ENCODE measurements at places on chromosomes 4 and X. TPM values are rescaled to one million over a fixed set of nuclear protein-coding genes. Genes with fewer than 3 reads are reported as not detected.

PNPLA4 gene
- 5.5 TPM for polyA plus RNA-seq

TRPC5OS gene
- 0.38 TPM for polyA plus RNA-seq

ZNF185 gene
- polyA plus RNA-seq, result 4.8 TPM

F8A3 gene
- polyA plus RNA-seq, result not detected

CFP gene
- 12.0 TPM for polyA plus RNA-seq

MFAP3L gene
- 3.7 TPM for polyA plus RNA-seq

RGN gene
- polyA plus RNA-seq, result 487 TPM

STARD8 gene
- polyA plus RNA-seq, result 3.6 TPM

SLC9B1 gene
- polyA plus RNA-seq, result 2.1 TPM

CSAG1 gene
- not detected for polyA plus RNA-seq

FAT1 gene
- 1.4 TPM for polyA plus RNA-seq

RTL3 gene
- polyA plus RNA-seq, result 0.03 TPM

DNA sequence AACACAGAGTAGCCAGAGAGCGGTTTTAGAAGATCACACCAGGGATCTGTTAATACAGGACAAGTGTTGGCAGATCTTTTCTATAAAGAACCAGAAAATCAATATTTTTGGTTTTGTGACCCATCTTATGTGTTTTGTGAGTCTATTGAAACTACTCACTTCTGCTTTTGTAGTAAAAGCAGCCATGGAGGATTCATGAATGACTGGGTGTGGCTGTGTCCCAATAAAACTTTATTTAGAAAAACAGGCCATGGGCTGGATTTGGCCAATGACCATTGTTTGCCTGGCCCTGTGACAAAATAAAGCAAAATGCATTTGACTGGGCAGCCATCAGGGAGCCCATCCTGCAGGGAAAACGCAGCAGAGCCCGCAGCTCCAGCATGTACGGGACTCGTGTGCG is 99.9 kb upstream of the ADRA2C start:
- H3K27ac ChIP-seq, result no peak overlapping the region
- H3K4me3 ChIP-seq, result no peak overlapping the region
- no peaks in the 10 kb centered on the region for H3K36me3 ChIP-seq
- H3K4me1 ChIP-seq, result no peaks in the 10 kb centered on the region

- no peak for DNase-seq
- H3K36me3 ChIP-seq, result no peaks in the 10 kb centered on the region
- H3K4me3 ChIP-seq, result no peak overlapping the region
- H3K4me1 ChIP-seq, result peaks cover 28% of the 10 kb centered on the region
- H3K27ac ChIP-seq, result no peak overlapping the region
Observed at GRCh38 chr4:924107-925096, 7.7 kb downstream of the GAK start.

DNA sequence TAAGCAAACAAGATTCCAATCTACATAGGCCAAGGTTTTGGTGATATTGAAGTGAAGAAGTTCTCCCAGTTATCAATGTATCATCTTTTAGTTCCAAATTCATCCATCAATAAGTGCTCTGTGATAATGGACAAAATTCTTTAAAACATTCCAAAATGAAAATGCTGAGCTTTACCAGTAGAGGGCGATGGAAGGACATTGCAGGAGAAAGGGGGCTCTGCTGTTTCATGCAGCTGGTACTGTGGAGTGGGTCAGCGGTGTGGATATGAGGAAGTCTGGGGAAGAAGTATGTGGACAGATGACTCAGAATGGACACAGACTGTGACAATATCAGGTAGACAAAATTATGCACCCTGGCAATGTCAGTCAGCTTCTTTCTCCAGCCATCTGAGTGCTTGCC is 46.6 kb upstream of the HS6ST2 start:
- H3K4me3 ChIP-seq, result no peak overlapping the region
- no peak for DNase-seq
- no peaks in the 10 kb centered on the region for H3K4me1 ChIP-seq
- H3K27ac ChIP-seq, result no peak overlapping the region

DNA sequence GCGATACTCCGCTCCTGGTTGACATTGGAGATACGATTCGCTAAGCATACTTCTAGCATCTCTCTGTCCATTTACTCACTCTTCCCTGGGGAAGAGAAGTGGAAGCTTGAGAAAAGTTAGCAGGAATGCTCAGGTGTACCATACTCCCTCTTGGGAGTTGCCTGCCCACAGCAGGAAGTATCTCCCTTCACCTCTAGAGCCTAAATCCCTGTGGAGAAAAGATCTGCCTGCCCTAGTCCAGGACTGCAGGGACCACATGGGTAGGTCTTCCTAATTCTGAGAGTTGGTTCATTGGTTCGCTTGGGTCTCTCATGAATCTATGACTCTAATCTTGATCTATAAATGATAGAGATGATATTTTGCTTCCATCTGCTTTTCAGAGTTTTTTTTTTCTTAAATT is 26.3 kb upstream of the MAPK10 start:
- no peaks in the 10 kb centered on the region for H3K36me3 ChIP-seq
- no peak overlapping the region for H3K4me3 ChIP-seq
- DNase-seq, result no peak
- no peaks in the 10 kb centered on the region for H3K27me3 ChIP-seq

DNA sequence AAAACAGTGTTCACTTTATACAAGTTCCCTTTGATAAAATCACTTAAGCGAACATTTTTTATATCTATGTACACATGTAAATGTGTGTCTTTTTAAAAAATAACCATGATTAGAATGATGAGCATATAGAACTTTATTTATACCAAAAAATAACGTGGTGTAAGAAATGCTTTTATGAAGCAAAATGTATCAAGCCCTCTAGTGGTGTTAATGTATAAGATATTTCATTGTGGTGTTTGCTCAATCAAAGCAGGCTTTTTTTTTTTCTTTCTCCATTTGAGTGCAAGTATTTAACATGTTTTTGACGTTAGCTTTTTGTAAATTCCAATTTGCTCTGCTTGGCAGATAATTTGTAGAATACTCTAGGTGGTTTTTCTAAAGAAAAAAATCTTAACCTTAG is 2092.4 kb upstream of the TENM3 start:
- no peaks in the 10 kb centered on the region for H3K36me3 ChIP-seq
- H3K27ac ChIP-seq, result no peak overlapping the region
- peaks cover 4% of the 10 kb centered on the region for H3K4me1 ChIP-seq
- H3K4me3 ChIP-seq, result no peak overlapping the region

DNA sequence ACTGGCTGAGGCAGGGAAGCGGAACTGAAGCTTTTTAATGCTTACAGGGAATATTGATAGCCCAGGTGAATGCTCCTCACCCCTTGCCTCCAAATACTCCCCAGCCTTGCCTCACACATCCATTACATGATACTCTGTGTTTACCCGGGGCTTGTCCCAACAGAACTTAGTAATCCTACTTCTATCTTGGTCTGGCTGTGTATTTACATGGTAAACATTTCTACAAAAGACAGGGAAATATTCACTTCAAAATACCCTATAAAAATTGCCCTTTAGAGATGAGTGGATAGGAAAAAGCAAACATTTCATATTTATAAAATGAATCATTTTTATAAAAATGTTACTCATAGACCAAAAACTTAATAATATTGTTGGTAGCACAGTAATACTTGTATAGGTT is 120.1 kb downstream of the NHS start:
- H3K27ac ChIP-seq, result no peak overlapping the region
- H3K4me3 ChIP-seq, result no peak overlapping the region
- DNase-seq, result no peak
- no peaks in the 10 kb centered on the region for H3K36me3 ChIP-seq
- no peaks in the 10 kb centered on the region for H3K27me3 ChIP-seq
- H3K4me1 ChIP-seq, result no peaks in the 10 kb centered on the region

GRCh38 chr4:185071236-185071811 is 53.0 kb downstream of the HELT start:
- no peak for DNase-seq
- H3K4me3 ChIP-seq, result no peak overlapping the region
- no peaks in the 10 kb centered on the region for H3K36me3 ChIP-seq
- H3K27ac ChIP-seq, result no peak overlapping the region
- H3K4me1 ChIP-seq, result no peaks in the 10 kb centered on the region

GRCh38 chr4:121428721-121429120 is 47.9 kb upstream of the QRFPR start:
- H3K27me3 ChIP-seq, result no peaks in the 10 kb centered on the region
- H3K36me3 ChIP-seq, result no peaks in the 10 kb centered on the region
- no peak overlapping the region for H3K4me3 ChIP-seq
- no peaks in the 10 kb centered on the region for H3K4me1 ChIP-seq
- DNase-seq, result no peak

GRCh38 chr4:2079926-2080325 is 20.8 kb downstream of the NAT8L start:
- no peak overlapping the region for H3K4me3 ChIP-seq
- no peaks in the 10 kb centered on the region for H3K4me1 ChIP-seq
- no peak overlapping the region for H3K27ac ChIP-seq
- H3K36me3 ChIP-seq, result no peaks in the 10 kb centered on the region
- no peaks in the 10 kb centered on the region for H3K27me3 ChIP-seq
- DNase-seq, result no peak

- H3K4me1 ChIP-seq, result no peaks in the 10 kb centered on the region
- H3K4me3 ChIP-seq, result no peak overlapping the region
- no peak overlapping the region for H3K27ac ChIP-seq
- peak; percentile 65 for DNase-seq
- no peaks in the 10 kb centered on the region for H3K27me3 ChIP-seq
Observed at GRCh38 chr4:129362691-129363274, 266.8 kb downstream of the C4orf33 start.

DNA sequence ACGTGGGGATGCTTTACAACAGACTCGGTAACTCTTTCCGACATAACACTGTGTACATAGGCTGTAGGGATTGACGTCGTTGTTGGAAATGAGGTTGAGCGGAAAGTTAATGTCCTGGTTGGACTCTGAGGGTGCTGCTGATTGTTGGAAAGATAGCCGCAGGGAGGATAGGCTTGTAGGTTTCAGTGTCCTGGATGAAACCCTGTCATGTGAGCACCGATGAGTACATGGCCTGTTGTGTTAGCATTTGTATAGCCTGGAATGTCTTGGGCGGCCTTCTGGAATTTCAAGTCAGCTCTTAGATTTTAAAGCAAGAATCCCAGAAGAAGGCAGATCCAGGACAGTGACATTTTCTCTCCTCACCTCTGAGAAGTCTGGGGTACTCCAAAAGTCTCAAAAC is 63.3 kb downstream of the TBC1D14 start:
- peaks cover 14% of the 10 kb centered on the region for H3K4me1 ChIP-seq
- no peaks in the 10 kb centered on the region for H3K27me3 ChIP-seq
- H3K27ac ChIP-seq, result no peak overlapping the region
- no peaks in the 10 kb centered on the region for H3K36me3 ChIP-seq
- no peak overlapping the region for H3K4me3 ChIP-seq
- DNase-seq, result no peak

DNA sequence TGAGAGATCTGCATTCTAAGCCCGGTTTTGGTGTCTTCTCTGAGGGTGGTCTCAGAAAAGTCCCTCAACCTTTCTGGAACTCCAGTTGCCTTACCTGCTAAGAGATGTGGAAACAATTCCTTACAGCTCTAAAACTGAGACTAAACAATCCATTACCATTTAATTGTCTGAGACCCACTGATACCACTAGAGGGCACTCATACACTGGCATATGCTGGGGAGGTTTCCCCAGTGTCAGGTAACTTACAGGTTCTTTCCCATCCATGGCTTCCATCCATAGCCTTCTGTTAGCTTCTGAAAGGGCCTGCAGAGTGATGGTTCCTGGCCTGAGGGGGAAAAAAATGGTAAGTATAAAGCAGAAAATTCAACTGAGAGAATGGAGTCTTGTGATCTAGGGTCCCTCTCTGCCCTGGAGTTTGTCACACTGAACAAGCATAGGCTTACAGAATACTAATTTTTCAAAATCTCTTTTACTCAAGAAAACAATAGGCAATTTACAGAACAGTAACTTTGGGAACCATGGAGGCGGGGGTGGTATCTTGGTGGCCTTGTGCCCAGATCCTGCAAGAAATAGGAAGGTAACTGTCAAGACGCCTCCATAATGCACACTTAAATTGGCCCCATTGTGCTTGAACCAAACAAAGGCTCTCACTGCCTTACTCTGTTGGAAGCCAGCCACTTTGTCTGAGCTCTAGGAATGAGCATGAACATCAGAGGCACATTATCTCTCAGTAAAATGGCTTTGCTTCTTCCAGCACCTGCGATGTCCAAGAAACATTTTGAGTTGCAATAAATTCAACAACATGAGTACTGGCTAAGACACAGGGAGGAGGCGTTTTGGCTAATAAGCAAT is 236.1 kb downstream of the OPHN1 start:
- H3K4me1 ChIP-seq, result no peaks in the 10 kb centered on the region
- no peaks in the 10 kb centered on the region for H3K27me3 ChIP-seq
- H3K4me3 ChIP-seq, result no peak overlapping the region
- DNase-seq, result peak; percentile 36
- no peaks in the 10 kb centered on the region for H3K36me3 ChIP-seq
- H3K27ac ChIP-seq, result no peak overlapping the region

GRCh38 chrX:133781174-133781573 is 204.2 kb downstream of the GPC3 start:
- no peaks in the 10 kb centered on the region for H3K27me3 ChIP-seq
- H3K4me3 ChIP-seq, result no peak overlapping the region
- DNase-seq, result no peak
- H3K4me1 ChIP-seq, result no peaks in the 10 kb centered on the region

DNA sequence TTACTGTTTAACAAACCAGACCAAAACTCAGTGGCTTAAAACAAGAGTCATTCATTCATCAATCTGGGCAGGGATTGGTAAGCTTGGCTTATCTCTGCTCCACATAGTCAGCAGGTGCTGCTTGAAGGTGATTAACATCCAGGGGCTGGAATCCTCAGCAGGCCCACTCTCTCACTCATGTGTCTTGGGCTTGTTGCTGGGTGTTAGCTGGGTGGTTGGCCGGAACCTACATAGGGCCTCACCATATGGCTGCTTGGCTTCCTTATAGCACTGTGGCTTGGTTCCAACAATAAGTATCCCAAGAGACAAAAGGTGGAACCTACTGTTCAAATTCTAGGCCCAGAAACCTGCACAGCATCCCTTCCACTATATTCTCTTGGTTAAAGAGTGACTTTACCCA is 125.0 kb downstream of the RASGEF1B start:
- H3K27ac ChIP-seq, result no peak overlapping the region
- no peak for DNase-seq
- no peaks in the 10 kb centered on the region for H3K27me3 ChIP-seq
- no peak overlapping the region for H3K4me3 ChIP-seq
- no peaks in the 10 kb centered on the region for H3K4me1 ChIP-seq
- H3K36me3 ChIP-seq, result no peaks in the 10 kb centered on the region

DNA sequence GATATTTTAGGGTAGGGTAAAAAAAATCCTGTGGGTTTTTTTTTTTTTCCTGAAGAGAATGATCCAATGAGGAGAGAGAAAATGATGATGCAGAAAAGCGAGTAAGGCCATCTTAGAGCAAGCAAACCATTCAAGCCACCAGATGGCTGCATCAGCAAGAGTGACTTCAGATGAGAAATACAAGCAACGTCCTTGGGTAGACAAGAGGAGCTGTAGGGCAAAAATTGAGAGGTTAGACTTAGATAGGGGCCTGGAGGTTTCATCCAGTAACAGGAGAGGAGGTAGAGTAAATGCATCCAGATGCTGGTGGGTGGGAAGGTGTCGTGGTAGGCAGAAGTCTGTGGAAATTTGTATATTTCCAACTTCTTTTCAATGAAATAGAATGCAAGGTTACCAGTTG is 14.6 kb downstream of the FTHL17 start:
- peaks cover 4% of the 10 kb centered on the region for H3K27me3 ChIP-seq
- H3K4me3 ChIP-seq, result no peak overlapping the region
- DNase-seq, result no peak
- H3K27ac ChIP-seq, result no peak overlapping the region
- H3K36me3 ChIP-seq, result no peaks in the 10 kb centered on the region
- H3K4me1 ChIP-seq, result no peaks in the 10 kb centered on the region

Data from adrenal gland (tissue), 19 donors.